Upper lobe of right lung (tissue), 1 donor: ENCODE measurements at places on chromosomes 12 and 14.

DNA sequence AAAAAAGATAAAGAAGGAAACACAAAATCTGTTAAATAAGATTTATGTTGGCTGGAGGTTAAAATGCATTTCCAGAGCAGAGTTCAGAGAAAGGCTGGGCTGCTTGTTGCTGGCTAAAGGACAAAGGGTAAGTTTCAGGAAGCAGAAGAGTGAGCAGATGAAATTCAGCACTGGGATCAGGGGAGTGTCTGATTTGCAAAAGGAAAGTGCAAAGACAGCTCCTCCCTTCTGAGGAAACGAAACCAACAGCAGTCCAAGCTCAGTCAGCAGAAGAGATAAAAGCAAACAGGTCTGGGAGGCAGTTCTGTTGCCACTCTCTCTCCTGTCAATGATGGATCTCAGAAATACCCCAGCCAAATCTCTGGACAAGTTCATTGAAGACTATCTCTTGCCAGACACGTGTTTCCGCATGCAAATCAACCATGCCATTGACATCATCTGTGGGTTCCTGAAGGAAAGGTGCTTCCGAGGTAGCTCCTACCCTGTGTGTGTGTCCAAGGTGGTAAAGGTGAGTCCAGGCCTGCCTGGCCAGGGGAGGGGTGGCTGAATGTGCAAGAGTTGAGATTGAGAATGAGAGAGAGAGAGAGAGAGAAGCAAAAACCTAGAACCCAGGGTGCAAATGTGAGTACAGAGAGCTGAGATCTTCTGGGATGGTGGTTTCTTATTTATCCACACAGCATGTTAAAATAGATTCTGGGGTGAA, at the start of gene OAS1:
TSS of gene OAS1 (plus strand) at position 251 of the 703 bp plus-strand sequence. CDS start at position 329, 78 bp downstream.
- no peak for DNase-seq

GRCh38 chr12:7303230-7303629, 642 bp upstream of the ACSM4 start:
- DNase-seq: no peak

DNA sequence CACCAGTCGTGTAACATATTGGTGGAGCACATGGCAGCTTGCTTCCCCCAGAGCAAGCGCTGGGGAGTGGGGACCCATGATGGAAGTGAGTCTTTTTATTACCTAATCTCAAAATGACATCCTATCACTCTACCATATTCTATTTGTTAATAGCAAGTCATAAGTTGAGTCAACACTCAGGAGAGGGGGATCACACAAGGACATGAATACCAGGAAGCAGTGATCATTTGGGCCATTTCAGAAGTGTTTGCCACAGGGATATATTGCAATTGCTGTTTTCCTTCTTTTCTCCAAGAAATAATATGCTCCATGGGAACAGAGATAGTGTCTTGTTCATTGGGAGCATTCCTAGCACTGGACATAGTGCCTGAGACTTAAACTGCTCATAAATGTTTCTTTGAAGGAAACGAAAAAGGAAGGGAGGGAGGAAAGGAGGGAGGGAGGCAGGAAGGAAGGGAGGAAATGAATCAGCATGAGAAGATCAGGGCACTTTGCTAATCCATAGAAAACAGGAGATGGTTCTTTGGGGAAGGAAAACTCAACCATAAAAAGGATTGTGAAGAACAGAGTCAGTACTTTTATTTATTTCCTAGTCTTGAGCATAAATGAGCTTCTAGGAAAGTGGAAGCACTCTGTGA, 39.2 kb upstream of the EEA1 start:
- DNase-seq: no peak

DNA sequence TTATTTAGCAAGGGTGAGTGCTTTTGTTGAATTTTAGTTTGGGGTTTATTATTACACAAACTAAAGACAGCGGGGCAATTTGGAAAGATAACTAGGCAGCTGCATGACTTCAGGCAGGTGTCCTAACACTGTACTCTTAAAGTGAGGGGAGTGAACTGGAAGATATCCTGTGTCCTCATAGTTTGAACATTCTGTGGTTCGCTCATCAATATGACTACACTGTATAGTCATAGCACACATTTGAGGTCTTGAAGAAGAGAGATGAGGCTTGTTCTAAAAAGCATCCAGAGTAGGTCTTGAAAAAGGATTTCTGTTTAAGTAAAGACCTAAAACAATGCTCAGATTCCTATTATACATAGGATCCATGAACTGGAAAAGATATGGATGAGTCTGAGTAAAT, 1.7 kb upstream of the MAP3K9 start:
- DNase-seq: no peak

GRCh38 chr14:59251811-59252771, 63.6 kb downstream of the DAAM1 start:
- no peak for DNase-seq

DNA sequence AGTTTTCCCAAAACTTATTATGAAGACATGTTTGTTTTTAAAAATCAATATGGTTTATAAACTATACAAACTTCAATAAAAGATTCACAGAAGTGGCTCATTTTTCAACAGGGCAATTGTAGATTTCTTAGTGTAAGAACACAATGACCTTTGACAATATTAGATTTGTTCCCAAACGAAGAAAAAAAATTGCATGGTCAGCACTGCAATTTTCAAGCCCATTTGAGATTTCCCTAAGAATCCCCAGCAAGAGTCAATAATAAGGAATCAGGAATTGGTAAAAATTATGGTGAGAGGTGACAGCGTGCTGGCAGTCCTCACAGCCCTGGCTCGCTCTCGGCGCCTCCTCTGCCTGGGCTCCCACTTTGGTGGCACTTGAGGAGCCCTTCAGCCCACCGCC, 145.8 kb downstream of the DERA start:
- no peak for DNase-seq

DNA sequence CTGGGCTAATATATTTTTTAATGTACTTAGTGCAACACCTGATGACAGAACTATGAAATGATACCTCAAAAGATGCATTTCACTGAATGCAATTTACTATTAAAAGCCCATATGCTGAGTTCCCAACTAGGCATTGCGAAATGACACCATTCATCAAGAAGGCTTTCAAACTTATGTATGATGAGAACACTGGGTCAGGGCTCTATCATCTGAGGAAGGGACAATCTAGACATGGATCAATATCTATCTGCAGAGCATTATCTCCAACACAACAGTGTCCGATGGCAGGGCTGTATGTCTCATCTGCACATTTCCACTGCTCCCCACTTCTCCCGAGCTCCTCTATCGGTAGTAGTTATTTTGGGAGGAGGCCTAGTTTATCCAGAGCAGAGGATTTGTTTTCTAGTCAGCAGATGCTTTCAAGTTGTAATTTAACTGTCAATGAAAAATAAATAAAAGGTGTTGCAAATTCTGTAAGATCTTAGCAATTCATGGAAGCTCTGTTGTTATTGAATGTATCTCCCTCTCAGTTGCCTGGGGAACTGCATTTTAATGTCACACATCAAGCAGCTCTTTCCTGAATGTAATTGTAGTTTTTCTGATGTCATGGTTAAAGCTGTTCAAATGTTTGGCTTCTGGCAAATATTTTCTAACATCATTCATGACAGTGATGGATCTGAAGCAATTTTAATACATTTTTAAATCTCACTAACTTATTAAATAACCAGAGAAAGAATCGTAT, 7.4 kb upstream of the GCH1 start:
- DNase-seq: no peak

- DNase-seq: no peak
Observed at GRCh38 chr14:89422181-89422951, 5.3 kb upstream of the FOXN3 start.

- no peak for DNase-seq
Observed at GRCh38 chr14:41668356-41668755, 61.7 kb downstream of the LRFN5 start.

- no peak for DNase-seq
Observed at GRCh38 chr14:64232095-64232838, 61.9 kb downstream of the ESR2 start.

- no peak for DNase-seq
Observed at GRCh38 chr12:102971227-102971626, 13.8 kb downstream of the ASCL1 start.

DNA sequence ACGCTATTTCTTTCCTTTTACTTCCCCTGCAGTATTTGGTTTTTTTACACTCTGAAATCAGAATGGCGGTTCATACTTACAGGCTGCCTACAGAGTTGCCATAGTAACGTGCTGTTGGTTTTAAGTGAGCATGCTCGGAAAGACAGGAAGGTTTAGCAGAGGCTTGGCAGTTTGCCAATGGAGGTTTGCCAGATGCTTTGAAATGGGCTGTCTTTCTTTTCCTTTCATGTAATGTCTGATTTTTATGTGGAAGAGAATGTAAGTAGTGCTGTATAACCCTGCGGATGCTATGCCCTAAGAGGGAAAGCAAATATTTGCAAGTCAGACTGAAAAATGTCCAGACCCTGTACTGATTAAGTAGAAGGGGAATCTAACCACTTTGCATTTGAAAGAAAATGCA, 32.8 kb downstream of the ARID4A start:
- no peak for DNase-seq

GRCh38 chr14:103524002-103524935, 1.6 kb upstream of the CKB start:
- DNase-seq: no peak

DNA sequence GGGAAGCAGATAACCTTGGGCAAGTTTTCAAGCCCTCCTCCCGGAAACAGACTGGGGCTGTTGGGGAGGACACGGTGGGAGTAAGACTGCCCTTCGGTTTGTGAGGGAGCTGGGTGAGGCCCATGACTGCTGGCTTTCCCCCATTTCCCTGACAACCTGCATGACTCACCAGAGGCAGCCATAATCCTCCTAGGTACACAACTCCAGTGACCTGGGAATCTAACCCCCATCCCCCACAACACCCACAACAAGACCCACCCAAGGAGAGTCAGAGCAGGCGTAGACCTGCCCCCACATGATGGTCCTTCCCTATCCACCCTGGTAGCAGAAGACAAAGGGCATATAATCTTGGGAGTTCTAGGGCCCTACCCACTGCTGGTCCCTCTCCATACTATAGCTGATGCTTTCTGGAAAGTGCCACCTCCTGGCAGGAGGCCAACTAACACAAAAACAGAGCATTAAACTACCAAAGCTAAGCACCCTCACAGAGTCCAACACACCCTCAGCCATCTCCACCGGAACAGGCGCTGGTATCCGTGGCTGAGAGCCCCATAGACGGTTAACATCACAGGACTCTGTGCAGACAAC, 14.8 kb downstream of the DDX24 start:
- DNase-seq: no peak

DNA sequence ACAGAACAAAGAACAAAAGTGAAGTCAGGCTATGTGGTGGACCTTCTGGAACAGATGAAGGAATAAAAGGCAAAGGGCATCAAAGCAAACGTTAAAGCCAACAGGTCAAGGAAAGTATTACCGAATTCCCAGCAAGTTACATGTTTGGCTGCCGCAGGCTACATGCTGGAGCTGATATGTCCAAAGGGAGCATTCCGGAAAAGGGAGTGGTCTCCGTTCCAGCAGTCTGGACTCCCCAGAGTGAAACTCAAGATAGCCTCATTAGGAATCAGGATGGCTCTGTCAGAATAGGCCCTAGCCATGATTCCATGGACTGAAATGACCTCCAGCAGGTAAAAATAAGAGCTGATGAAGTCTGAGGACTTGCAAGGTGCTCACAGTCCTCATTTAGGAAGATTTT, 379.8 kb upstream of the PRICKLE1 start:
- DNase-seq: no peak
